ENCODE measurements at places on chromosomes 6 and 20.

GRCh38 chr6:36186199-36186598, 10.3 kb upstream of the BRPF3 start:
- DNase-seq, result no peak

DNA sequence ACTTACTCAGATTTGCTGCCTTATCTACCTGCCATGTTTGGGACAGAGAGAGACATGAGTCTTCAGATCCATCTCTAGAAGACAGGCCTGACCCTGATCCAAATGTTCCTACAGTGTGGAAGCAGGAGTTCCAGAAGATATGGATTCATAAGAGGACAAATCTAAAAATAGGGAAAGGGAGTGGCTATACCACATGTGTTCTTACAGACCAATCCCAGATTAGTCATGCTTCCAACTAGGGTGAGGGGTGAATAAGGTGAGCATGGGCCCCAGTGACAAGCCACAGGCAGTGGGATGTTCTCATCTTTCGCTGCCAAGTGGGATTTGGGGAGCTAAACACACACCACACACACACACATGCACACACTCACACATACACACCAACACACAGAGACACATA, 670.7 kb upstream of the CITED2 start:
- DNase-seq, result no peak

DNA sequence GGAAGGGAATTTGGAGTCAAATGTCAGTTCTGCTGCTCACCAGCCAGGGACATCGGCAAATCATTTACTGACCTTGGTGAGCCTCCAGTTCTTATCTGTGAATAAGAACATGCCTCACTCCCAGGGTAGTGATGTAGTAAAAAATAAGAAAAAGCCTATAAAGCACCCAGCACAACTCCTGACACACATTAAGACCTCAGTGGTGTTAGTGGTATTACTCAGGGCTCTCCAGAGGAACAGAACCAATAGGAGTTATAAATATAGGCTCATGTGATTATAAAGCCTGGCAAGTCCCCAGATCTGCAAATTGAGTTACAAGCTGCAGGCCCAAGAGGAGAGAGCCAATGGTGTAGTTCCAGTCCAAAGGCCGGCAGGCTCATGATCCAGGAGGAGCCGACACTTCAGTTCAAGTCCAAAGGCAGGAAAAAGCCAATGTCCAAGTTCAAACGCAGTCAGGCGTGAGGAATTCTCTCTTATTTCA, 71.3 kb upstream of the EYA2 start:
- DNase-seq, result no peak

GRCh38 chr6:90068703-90069523, 174.6 kb downstream of the GJA10 start:
- DNase-seq, result no peak

DNA sequence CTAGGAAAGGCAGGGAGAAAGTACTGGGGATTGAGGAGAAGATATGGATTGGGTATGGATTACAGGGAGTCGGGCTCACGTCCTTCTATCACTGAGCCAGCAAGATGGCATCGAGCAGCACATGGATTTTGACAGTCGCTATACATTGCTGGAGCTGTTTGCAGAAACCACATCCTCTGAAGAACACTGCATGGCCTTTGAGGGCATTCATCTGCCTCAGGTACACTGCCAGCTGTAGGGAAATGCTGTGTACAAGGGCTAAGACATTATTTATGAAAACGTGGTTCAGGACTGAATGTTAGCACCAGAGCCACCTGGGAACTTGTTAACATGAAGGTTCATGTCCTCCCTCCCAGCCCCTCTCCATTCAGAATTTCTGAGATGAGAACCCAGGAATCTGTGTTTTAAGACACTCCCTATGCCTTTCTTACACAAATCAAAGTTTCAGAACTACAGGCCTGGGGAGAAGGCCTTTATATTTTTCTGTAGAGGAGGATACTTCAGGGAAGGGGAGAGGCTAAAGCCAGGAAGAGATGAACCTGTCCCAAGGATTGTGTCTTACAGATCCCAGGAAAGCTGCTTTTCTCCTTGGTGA, 3.5 kb downstream of the CUL9 start:
- no peak for DNase-seq

DNA sequence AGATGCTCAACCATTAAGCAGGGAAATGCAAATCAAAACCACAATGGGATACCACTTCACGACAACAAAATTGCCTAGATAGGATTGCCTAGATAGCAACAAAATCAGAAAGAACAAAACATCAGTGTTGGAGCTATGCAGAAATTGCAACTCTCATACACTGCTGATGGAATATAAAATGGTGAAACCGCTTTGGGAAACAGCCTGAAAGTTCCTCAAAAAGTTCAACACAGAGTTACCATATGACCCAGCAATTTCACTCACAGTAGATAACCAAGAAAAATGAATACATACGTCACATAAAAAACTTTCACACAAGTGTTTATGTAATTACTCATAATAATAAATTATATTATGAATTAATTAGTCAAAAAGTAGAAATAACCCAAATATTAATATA, 78.3 kb downstream of the MAFB start:
- DNase-seq, result no peak

- DNase-seq, result no peak
These were observed 181.0 kb upstream of the MYLIP start for GRCh38 chr6:15947923-15948322.

Measured in NCI-H1436 treated with DMSO at 0.1 percent for 48 hours (cell line).